ENCODE measurements at places on chromosomes 1 and 21.

DNA sequence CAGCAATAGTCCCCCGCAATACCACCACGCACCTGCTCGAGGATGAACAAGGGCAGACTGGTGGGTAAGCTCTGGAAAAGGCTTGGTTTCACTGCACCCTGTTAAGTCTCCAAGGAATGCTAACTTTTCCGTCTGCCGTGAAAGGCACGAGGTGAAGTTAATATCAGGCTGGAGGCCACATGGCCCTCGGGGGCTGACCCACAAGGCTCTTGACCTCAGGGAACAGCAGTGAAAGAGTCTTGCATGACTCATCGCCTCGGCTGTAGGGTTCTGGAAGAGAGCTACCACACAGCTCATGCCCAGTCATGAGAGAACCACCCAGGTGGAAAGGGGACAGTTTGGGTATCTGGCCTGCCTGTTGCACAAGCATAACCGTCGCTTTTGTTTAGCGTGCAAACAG lies 24.7 kb downstream of the SCCPDH start:
- DNase-seq, result no peak

- DNase-seq, result no peak
Measured at GRCh38 chr1:68213843-68214242, 18.5 kb downstream of the WLS start.

DNA sequence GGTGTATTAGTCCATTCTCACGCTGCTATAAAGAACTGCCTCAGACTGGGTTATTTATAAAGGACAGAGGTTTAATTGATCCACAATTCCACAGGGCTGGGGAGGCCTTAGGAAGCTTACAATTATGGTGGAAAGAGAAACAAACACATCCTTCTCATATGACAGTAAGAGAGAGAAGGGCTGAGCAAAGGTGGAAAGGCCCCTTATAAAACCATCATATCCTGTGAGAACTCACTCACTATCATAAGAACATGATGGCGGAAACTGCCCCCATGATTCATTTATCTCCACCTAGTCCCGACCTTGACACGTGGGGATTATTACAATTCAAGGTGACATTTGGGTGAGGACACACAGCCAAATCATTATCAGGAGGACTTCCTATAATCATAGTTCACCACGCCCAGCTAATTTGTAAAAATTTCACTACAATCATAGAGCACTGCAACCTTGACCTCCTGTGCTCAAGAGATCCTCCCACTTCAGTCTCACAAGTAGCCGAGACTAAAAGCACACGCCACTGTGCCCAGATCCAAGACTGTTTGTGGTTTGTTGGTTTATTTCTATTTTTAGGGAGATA lies 164.9 kb downstream of the RERE start:
- no peak for DNase-seq

- no peak for DNase-seq
Measured at GRCh38 chr1:246856371-246856770, 75.4 kb downstream of the AHCTF1 start.

GRCh38 chr1:46686255-46686654 lies 14.6 kb downstream of the TEX38 start:
- DNase-seq, result no peak

- no peak for DNase-seq
Measured at GRCh38 chr1:100009458-100009857, 39.7 kb downstream of the SLC35A3 start.

DNA sequence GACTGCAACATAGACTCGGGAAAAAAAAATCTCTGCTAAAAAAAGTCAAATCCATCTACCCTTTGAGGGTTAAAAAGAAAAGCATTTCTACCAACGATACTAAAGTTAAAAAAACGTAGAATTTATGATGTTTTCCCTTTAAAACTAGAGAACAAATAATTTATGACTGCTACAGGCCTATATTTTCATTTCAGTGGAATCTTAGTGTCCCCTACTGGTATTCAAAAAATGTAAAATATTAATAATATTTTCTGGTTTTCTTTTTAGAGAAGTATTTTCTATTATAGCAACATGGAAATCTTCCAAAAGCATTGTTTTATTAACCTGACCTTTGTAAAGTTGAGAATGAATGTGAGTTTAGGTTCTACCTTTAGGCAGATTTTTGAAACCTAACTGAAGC lies 1582.2 kb downstream of the MRPL39 start:
- DNase-seq, result no peak

DNA sequence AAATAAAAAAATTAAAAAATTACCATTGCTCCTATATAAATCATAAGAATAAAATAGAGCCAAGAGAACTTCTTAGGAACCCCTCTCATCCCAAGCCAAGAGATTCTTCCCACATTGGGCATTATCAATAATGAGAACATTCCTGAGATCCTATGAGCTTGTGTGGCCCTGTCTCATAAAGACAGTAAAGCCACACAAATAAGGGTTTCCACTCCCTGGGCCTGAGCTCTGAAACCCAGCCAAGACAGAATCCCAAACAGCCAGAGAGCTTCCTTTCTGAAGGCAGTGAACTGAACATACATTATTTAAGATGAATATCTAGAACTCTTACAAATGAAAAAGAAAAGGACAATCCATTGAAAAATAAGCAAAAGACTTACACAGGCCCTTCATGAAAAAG lies 68.3 kb downstream of the SLC45A1 start:
- no peak for DNase-seq

- no peak for DNase-seq
Measured at GRCh38 chr1:219555031-219555692, 57.7 kb downstream of the ZC3H11B start.

- no peak for DNase-seq
Measured at GRCh38 chr1:221696718-221697461, 45.0 kb downstream of the DUSP10 start.

- no peak for DNase-seq
Measured at GRCh38 chr1:180841415-180841814, 71.3 kb upstream of the KIAA1614 start.

DNA sequence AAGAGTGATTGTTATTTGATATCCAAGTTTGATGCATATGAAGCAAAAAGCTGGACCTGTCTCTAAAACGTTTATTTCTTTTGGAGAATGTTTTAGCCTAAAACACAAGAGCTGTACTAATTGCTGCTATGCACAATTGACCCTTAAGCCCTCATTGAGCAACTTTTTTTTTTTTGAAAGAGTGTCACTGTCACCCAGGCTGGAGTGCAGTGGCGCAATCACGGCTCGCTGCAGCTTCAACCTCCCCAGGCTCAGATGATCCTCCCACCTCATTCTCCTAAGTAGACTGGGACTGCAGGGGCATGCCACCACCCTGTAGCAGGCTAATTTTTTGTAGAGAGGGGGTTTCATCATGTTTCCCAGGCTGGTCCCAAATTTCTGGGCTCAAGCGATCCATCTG lies 129.1 kb downstream of the PIK3R3 start:
- no peak for DNase-seq

GRCh38 chr1:207259391-207259790 lies 62.1 kb upstream of the CD55 start:
- no peak for DNase-seq
